CD4-positive, alpha-beta T cell (primary cell): ENCODE measurements at places on chromosomes 16 and 17.

DNA sequence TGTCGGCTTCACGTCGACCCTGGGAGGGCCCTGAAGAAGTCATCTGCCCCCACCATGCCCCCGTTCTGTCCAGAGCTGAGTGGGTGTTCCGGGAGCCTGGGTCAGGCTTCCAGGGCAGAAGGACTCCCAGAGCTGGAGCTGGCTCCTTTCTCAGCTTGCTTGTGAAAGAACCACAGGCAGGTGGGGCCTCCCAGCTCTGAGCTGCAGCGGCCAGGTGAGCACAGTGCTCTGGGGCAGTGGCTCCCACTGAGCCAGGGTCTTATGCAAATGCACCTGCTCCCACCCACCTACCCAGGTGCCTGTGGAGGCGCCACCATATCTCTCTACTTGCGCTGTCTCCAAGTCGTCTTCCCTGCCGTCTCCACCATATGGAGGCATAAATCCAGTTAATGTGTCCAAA, 140.0 kb upstream of the RPL38 start:
- DNase-seq: no peak

GRCh38 chr17:43328650-43329049, 70.1 kb upstream of the ARL4D start:
- DNase-seq: no peak

DNA sequence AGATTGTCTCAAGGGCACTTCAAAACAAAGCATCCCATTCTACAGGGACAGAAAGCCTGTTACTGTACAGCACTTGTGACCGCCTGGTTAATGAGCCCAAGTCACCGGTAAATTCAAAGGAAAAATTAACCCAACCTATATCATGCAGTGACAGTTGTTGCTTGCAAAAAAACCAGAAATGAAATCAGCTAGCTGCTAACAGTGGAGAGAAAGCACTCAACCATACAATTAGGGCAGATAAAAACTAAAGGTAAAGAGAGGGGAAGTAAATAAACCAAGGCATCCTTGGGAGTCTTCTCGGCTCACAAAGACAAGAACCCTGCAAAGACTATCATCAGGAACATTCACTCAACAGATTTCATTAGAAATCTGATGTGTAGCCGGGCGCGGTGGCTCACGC, 5.9 kb downstream of the RETREG3 start:
- no peak for DNase-seq

DNA sequence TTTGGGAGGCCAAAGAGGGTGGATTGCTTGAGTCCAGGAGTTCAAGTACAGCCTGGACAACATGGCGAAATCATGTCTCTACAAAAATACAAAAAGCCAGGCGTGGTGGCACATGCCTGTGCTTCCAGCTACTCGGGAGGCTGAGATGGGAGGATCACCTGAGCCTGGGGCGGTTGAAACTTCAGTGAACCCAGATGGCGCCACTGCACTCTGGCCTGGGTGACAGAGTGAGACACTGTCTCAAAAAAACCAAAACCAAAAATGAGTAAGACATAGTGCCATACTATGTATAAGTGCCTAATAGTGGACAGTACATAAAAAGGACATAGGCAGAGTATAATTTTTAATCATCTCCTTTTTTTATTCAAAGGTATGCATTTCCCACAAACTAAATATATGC, 4.0 kb downstream of the CTC1 start:
- DNase-seq: no peak

- no peak for DNase-seq
These were observed 139.0 kb downstream of the SNX11 start for GRCh38 chr17:48246612-48247011.

DNA sequence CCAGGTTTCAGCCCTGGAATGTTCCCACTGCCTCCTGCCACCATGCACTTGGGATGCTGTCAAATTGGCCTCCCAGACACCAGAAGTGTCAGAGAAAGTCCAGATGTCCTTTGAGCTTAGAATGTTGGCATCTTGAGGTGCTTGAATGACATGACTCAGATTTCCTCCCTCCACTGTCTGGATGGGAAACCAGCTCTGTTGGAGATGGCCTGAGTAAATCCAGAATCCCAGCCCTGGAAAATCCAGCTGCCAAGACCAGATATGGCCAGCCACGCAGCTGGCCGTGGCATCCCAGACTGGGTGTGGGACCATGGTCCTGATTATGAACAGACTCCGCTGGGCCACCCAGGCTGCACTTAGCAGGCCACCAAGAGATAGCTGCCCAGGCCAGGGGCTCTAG, 57.0 kb upstream of the CLEC3A start:
- DNase-seq: no peak

DNA sequence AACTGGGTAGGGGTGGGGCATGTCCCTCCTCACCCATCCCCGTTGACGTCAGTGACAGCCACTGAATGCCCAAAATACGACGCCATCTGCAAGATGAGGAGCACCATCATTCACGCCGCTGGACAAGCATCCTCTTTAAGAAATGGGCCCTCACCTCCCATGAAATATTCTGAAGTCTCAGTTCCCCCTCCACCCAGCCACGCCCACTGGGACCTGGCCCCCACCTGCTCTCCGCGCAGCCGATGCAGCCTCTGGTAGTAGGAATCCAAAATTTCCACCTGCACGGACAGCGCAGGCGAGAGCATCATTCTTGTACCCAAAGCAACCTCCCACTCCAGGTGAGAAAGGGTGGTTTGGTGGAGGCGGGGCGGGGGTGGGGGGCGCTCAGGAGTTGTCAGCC, 5.6 kb downstream of the ITGA2B start:
- DNase-seq: no peak

DNA sequence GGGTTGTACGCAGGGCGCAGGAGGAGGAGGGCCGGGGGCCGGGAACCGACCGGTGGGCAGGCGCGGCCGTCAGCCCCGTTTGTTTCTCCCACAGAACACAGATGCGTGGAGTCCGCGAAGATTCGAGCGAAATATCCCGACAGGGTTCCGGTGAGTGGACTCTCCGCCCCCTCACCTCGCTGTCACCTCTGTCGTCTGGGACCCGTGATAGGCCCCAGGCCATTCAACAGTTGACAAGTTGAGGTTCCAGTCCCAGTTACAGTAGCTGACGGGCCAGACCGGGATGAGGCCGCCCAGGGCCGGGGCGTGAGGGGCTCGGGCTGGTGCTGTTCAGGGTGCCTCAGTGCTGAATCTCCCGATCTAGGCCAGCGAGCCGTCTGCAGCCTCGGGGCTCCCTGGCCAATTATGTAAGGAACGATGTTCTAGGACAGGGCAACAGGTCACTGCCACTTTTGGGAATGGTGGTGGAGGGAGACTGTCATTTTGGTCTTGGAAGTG, 628 bp downstream of the GABARAPL2 start:
- no peak for DNase-seq

- no peak for DNase-seq
These were observed 20.1 kb downstream of the HSD17B2 start for GRCh38 chr16:82055117-82055516.

GRCh38 chr17:72900654-72900971, 191.9 kb downstream of the SLC39A11 start:
- DNase-seq: no peak

DNA sequence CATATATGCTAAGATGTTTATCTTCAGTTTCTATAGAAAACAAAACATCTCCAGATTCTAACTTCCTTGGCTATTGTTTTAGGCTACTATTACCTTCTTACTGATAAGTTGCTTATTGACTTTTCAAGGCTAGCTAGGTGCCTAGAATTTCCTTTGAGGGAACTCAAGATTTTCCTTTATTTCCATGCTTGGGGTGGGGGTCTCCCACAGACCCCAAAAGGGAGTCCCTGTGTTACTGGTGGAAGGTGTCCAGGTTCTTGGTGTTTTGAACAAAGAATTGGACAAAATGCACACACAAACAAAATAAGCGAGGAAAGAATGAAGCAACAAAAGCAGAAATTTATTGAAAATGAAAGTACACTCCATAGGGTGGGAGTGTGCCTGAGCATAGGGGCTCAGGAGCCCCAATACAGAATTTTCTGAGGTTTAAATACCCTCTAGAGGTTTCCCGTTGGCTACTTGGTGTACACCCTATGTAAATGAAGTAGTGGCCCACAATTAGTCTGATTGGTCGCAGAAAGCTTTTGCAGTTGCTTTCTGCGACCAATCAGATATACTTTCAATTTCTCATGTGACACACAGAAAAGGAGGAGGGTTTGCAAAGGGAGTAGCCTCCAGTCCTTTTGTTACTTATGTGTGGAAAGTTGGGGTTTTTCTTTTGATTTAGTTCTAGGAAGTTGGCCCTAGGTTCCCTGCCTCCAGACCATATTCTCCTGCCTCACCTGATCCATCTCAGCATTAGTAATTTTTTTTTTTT, 67.5 kb downstream of the MARF1 start:
- DNase-seq: no peak

GRCh38 chr17:41211845-41212466, 14.5 kb upstream of the KRTAP9-2 start:
- no peak for DNase-seq

GRCh38 chr16:53865494-53865863, 161.5 kb downstream of the FTO start:
- DNase-seq: no peak

GRCh38 chr16:10828851-10829366, 10.3 kb upstream of the TVP23A start:
- DNase-seq: no peak

DNA sequence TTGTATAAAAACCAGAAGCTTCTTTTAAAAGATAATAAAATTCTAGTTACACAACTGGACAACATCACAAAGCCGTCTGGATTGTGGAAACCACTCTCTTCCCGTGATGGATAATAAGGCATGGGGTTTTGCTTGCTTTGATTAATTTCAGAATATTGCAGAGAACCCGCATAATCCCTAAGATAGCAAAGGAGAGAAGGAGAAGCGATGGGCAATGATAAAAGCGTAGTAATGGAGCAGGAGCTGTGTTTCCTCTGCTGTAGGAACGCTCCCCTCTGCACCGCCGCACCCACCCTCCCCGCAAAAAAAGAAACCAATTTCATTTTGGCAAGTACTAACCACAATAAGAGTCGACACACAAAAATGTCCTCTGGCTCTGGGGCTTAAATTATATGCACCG, 340.9 kb upstream of the PSMD7 start:
- DNase-seq: no peak

GRCh38 chr17:83100220-83100852, 20.9 kb downstream of the METRNL start:
- DNase-seq: no peak

- no peak for DNase-seq
These were observed 15.9 kb upstream of the FASN start for GRCh38 chr17:82113941-82114340.

- DNase-seq: no peak
These were observed at the start of gene DNAH3 for GRCh38 chr16:21150375-21151001. Gene DNAH3 (minus strand): TSS chr16:21150846. CDS start chr16:21150319, 527 bp downstream.

DNA sequence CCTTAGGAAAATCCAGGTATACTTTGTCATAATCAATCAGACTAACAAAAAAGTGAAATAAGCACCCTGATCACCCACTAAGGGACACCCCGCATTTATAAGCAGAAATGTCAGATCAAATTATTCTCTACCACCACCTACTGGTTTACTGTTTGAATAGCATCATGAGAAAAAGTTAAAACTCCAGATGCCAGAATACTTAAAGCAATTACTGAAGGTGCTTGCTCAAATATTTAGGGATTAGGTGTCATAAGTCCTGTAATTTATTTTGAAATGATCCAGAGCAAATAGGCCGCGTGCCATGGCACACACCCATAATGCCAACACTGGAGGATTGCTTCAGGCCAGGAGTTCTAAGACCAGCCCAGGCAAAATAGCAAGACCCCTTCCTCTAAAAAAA, 2.3 kb downstream of the TOP2A start:
- DNase-seq: no peak

DNA sequence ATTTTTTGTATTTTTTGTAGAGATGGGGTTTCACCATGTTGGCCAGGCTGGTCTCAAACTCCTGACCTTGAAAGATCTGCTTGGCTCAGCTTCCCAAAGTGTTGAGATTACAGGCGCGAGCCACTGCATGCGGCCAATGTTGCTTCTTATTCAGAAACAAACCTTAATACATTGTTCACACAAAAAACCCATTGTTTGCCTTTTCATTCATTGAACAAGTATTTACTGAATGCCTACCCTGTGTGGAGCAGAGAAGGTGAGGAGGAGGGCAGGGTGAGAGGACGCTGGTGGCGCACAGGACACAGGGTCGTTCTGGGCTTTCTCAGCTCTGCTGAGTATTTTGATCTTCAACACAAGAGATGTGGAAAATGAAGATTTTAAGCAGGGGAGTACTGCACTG, 8.0 kb upstream of the KRT23 start:
- no peak for DNase-seq

- DNase-seq: no peak
These were observed 186.2 kb upstream of the WSCD1 start for GRCh38 chr17:5883775-5884665.

DNA sequence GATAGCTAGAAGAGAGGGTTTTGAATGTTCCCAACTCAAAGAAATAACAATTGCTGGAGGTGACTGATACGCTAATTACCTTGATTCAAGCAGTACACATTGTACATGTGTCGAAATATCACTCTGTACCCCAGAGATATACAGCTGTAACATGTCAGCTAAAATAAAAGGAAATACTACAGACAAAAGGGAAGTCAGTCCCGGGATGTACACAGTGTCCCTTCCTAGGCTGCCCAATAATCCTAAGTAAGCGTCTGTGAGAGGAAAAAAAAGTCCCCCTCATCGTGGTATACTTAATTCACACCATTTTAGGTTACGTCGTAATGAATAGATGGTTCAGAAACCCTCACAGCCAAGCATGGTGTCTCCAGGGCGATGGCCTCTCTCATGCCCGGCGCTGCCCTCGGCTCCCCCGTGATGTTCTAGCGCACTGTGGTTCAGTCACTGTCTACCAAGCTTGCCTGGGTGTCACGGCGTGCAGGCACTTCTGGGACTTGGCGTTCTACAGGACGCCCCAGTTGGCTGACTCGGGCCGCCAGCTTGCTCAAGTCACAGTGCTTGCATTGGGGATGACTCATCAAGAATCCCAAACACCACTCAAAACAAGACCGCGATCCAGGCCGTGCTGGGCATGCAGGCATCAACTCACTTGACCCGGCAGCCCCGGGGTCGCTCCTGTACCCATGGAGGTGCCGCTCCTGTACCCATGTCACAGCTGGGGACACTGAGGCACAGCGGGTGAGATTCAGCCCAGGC, 27.6 kb downstream of the CCDC40 start:
- no peak for DNase-seq

GRCh38 chr17:17852930-17853329, 16.1 kb upstream of the SREBF1 start:
- DNase-seq: no peak

- DNase-seq: no peak
These were observed 8.9 kb upstream of the CIITA start for GRCh38 chr16:10868104-10868595.

DNA sequence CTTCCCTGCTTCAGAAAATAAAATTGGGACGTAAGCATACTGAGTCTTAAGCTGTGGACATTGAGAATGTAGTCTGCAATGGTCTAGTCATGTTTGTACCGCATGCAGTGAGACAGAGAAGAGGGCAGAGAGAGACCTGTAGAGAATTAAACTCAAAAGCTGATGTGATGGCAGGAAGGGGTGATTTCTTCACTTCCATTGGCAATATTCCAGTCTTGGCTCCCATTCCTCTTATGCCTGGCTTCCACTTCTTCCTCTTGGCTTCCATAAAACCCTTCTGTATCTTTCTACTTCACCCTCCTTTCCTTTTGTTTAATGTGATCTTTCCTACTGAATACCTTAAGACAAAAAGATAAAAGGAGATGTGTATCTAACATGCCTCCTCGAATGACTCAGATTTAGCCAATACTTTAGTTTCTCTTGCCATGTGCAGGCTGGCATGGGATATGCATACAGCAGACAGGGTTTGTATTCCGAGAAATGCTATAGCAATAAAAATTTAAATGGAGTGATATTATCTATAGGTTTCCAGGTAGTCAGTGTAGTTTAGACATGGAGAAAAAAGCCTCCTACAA, 423.1 kb upstream of the DYNLRB2 start:
- DNase-seq: no peak

- no peak for DNase-seq
These were observed 93.1 kb downstream of the XYLT1 start for GRCh38 chr16:17377360-17378324.
